ENCODE measurements at places on chromosomes 2 and 18.

DNA sequence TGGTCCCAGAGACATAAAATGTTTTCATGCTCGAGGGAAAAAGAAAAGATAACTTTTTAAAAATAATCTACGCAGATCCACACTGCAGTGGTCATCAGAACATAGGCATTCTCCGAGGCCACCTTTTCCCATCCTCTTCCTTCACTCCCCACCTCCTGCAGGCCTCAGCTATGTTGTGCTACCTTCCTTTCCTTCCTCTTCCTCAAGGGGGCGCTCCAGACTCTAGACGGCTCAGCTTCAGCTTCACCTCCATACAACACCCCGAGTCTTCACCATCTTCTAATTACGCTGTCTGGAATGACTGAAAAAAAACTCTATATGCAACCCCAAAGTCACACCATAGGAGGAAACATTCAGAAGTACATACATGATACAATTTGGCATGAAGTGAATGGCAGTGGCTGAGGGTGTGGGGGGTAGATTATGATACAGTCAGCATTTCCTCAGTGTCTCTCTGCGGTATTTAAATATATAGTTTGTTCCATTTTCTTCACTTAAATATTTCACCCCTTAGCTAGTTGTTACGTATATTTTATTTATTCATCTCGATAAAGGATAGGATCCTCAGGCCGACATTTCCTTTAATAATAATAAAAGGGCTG lies 583.6 kb downstream of the IRS1 start:
- no peak for DNase-seq

DNA sequence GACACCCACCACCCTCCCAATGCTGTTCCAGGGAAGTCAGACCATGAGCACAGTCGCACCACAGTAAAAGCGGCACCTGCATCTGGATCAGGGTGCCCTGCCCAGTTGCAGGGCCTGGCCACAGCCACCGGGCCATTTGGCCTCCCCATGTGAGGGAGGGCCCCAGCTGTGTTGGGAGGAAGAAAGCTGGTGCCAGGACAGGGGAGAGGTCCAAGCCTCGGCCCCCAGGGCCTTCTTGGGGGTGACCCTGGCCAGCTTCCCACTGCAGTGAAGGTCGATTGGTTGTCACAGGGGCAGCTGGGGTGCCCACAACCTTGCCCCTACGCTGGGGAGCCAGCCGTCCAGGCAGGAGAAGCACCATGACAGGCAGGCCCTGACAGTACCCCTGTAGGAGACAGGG lies 183.2 kb upstream of the RAB6C start:
- no peak for DNase-seq

DNA sequence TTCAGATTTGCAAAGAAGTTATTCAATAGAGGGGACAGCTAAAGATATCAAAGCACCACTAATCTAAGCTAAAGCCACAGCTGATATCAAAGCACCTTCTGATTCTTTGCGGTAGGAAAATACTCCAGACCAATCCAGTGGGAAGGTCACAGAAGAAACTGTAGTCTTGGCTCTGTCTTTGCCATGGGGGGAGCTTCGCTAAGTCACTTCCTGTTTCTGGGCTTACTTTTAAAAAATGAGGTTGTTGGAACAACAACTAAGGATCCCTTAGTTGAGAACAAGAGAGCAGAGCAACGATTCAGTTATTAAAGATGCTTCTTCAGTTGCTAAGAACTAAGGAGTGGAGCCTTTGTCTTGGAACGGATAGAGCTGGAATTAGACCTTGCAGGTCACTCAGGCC lies 12.2 kb downstream of the LPIN1 start:
- DNase-seq = no peak

GRCh38 chr2:229691631-229692030 lies 22.7 kb downstream of the DNER start:
- no peak for DNase-seq

DNA sequence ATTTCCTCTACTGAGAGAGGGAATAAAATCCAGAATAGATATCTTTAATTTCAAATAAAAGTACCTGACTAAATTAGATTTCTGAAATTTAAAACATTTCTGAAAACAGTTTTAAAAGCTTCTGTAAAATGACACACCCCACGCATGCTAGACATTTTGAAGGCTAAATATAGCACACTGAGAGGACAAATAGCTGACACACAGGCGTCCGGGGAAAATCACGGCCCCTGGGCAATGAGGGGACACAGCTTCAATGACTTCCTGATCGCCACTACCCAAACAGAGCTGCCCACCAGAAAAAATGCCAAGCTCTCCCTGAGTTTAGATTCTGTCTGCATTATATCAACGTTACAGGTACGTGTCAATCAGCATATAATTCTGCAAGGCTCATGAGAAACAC lies 10.9 kb downstream of the TBC1D8 start:
- no peak for DNase-seq
